ENCODE measurements at places on chromosomes 5 and 9. TPM values are rescaled to one million over a fixed set of nuclear protein-coding genes. Genes with fewer than 3 reads are reported as not detected.

Gene SLC22A5
- 3.4 TPM for polyA plus RNA-seq

DNA sequence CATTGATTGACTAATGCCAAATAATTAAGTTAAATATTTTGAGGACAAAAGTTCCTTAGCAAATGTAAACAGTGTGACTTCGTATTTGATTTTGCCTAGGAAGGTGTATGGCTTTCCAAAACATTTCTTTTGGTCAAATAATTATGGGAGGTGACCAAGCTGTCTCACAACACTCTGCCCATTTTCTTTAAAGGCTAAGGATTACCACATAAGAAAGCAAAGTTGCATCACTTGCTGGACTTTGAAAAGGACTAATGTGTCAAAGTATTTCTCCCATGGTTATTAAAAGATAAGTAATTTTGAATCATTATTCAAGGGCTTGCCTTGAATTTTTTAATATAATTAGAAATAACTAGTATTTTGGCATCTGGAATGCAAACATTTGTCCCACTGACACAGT, 74.7 kb downstream of the HAPLN1 start:
- DNase-seq: no peak

- DNase-seq: no peak
Measured at GRCh38 chr9:137167747-137168572, 1.9 kb downstream of the LRRC26 start.

GRCh38 chr5:132046880-132047299, 13.6 kb upstream of the IL3 start:
- DNase-seq: peak; percentile 14

- no peak for DNase-seq
Measured at GRCh38 chr5:3361811-3362605, 233.6 kb upstream of the IRX1 start.

GRCh38 chr5:76582230-76583162, 40.7 kb downstream of the F2RL2 start:
- DNase-seq: no peak

DNA sequence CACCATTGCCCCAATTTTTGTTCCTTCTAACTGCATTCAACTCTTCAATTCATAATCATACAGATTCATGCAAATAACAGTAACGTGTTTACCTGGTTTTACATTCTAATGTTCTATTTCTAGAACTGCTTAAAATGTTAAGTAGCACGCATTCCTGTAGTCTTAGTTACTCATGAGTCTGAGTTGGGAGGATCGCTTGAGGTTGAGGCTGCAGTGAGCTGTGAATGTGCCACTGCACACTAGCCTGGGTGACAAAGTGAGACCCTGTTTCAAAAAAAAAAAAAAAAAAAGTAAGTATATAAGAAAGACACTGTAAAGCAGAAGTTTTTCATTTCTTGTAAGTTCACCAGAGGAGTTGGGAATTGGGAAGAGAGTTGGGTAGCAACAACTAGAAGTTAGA, 105.9 kb downstream of the F2RL2 start:
- DNase-seq: no peak

DNA sequence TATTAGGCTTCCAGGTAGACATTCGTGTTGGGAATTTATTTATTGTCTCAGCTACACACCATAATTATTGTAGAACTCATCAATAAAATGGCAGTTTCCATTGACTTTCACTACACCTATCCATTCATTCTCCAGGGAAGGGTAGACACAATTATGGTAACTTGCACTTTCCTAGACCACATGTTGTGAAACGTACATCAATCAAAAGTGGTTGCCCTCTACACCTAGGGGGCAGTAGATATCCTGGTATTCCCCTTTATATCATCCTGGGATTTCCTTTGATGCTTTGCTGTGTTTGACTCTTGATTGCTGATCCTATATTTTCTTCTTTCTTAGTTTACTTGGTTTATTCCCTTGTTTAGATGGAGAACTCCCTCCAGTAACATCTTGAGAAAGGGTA, 47.9 kb downstream of the ADGRV1 start:
- DNase-seq: no peak
